ENCODE measurements at places on chromosomes 5 and 9.

DNA sequence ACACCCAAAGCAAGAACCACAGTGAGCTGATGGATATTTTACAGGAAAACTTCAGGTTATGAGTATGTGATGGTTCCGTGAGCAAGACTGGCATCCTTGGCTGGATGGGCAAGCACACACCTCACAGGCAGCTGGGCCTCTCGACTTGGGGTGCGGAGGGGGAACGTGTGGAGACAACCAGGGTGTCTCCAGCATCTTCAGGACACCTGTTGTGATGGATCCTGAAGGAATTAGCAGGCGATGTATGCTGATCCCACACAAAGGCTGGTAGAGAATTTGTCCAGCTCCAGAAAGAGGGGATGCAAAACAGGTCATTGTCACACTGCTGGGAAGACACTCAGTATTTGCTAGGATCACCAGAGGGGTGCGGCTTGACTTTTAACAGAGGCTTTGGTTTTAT, 42.7 kb downstream of the SECISBP2 start:
- DNase-seq, result no peak

GRCh38 chr9:13244181-13244580, 35.3 kb downstream of the MPDZ start:
- DNase-seq, result no peak

DNA sequence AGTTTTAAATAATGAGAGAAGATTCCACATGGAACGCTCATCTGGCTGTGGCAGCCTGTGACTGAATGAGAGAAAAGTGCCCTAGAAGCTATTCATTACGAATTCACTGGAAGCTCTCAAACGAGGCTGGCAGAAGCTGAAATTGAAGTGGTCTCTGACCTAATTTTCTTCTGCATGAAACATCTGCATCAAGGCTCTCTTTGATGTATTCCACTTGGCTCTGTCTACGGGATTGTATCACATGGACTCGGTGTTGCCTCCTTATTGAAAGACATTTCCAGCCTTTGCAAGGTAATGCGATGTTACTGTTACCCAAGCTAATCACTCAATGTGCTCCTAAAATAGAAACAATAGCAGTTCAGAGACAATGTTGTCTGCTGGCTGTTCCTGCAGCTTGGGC, 246.9 kb upstream of the ZNF462 start:
- DNase-seq, result no peak

GRCh38 chr9:124439686-124440243, 10.5 kb upstream of the ADGRD2 start:
- no peak for DNase-seq

GRCh38 chr5:91219091-91219802, 163.9 kb downstream of the ARRDC3 start:
- DNase-seq, result peak; percentile 84
